ENCODE measurements at places on chromosomes 2 and 18.

DNA sequence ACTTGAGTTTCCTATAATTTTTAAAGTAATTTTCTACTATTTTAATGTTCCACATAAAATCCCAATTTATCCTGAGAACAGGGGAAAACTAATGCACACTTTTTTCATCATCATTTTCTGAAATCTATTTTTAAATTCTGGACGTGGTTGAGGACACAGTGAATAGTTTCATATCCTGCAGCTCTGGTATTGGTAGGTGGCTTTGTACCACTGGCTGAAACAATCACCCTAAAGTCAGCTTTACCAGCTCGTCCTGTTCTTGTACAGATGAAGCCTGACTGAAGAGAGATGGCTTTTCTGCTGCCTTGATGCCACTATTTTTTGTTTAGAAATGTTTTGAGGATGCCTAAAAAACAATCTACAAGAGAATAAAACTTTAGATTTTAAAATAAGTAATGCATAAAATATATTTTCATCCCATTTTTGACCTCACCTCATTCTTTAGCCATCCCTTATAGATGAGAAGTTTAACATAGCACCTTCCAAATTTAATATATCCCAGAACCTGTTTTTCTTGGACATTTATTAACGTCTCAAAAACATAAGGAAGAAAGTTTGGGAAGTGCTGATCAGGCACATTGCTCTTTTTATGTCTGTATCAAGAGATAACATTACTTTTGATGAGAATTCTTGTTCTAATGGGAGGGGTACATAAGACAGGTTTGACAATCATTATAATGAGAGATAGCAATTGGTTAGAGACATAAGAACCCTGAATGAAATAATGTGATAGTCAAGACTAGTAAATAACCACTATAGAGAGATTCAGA is 80.9 kb downstream of the GALNT1 start:
- DNase-seq, result no peak

- DNase-seq, result no peak
Measured at GRCh38 chr2:113079131-113079530, 11.4 kb downstream of the IL1F10 start.

DNA sequence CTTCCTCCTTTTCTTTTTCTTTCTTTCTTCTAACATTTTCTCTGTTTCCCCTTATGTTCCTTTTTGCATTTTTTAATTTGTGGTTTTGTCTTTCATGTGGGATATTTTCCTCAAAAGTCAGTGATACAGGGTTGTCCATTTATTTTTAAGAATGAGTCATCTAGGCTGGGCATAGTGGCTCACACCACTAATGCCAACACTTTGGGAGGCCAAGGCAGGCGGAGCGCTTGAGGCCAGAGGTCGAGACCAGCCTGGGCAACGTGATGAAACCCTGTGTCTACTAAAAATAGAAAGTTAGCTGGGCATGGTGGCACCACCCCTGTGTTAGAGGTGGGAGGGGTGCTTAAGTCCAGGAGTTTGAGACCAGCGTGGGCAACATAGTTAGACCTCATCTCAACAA is 35.8 kb downstream of the KATNAL2 start:
- no peak for DNase-seq

DNA sequence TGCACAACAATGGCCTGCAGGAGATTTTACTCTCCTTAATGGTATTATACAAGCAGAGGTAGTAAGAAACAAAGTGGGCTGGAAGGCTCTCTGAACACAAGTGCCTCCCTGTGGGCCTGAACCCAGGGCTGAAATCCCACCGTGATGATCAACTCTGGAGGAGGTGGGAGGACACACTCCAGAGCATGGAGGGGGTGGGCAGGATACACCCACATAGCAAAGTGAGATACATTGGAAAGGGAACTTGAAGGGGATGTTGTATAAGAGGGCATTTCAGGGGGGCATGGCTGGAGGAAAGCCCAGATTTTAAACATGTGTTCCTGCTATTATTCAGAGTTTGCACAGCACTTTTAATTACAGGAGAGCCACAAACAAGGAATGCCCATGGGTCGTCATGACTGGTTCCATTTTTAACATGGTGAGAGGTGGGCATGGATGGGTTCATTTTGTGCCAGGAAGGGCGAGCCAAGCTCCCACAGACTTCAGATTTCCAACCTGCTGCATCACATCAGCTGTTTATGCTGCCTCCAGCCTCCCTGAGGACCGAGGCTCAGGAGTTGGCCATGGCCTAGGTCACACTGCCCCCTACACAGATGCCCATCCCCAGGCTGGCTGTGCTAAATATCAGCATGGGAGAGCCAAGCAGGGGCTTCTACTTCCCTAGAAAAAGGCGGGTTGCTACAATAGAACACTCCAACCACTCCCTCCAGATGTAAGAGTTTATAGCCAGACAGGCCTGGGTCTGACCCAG is 416.2 kb upstream of the ID2 start:
- DNase-seq, result no peak

DNA sequence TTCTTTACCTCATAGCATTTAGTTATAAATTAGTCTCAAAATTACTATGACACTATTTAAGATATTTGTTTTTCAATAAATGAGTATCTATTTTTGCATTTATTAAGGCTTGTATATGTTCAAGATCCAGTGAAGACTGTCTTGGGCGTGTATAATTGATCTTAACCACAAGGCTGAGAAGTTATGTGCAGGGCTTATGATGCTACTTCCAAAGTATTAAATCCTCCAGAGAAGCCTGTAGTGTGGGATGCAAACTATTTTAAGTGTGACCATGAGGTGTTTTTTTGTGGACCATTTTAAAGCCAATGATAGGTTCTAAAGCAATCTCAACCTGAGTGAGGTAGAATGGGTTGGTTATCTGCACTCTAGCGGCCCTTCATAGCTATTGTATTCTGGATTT is 219.9 kb downstream of the ZNF407 start:
- DNase-seq, result no peak

GRCh38 chr18:75240433-75240832 is 29.8 kb downstream of the TSHZ1 start:
- no peak for DNase-seq

DNA sequence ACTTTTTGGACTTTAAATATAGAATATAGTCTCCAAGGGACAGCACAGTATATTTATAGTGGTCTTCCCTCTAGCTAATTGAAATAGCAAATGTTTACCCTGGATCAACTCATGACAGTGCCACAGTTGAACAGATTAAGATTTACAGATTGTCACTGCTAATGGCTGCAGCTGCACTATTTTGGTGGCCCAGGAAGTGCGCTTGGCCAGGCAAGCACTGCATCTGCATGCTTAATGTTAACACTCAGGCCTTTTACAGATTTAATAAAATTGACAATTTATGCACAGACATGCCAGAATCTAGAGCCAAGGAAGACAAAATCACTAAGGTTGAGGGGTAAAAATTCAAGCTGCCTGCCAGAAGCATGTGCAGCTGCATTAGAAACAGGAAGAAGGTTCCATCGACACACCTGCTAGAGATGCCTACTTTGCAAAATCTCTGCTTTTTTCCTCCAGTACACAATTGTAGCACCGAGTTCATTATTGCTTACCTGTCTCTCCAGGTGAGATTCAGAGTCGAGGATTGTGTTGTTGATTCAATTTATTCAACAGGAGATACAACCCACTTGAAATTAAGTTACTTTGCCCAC is 1042.3 kb upstream of the NRXN1 start:
- DNase-seq, result no peak

GRCh38 chr2:237653776-237654558 is 26.6 kb downstream of the LRRFIP1 start:
- DNase-seq, result no peak

GRCh38 chr18:69763002-69763401 is 184.7 kb downstream of the CD226 start:
- no peak for DNase-seq

DNA sequence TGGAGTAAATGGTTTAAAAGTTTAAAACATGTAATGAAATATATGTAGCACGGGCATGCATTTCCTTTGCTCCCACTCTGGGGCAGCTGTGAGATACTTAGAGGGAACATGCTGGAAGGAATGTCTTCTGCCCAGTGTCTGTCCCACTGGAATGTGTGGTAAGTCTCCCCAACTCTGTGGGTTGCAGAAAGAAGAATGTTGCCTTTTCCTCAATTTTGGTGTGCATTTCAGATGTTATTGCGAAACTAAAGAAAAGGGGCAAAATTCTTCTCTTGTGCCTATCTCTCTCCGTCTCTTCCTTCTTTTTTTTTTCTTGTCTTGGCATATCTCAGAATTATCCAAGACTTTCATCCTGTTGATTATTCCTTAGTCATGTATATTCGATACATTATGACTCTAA is 201.1 kb downstream of the SH3RF3 start:
- no peak for DNase-seq

GRCh38 chr18:7535436-7536205 is 31.5 kb upstream of the PTPRM start:
- no peak for DNase-seq

- DNase-seq, result no peak
Measured at GRCh38 chr18:46859855-46860254, 57.5 kb downstream of the PIAS2 start.

DNA sequence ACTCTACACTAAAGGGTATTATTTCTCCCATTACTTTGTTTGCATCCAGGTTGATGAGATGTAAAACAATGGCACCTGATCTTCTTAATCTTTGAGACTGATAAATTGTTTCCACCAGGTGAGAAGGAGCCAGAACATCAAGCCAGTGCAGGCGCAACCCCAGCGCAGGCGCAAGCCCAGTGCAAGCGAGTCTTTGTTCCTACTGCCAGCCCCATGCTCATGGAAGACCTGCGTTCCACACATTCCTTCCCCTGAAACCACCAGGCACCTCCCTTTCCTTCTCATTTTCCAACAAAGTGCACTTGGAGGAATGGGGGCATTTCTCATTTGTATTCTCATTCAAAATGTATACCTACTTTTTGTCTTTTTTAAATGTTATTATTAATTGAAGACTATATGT is 188.7 kb upstream of the SMAD2 start:
- DNase-seq, result no peak

DNA sequence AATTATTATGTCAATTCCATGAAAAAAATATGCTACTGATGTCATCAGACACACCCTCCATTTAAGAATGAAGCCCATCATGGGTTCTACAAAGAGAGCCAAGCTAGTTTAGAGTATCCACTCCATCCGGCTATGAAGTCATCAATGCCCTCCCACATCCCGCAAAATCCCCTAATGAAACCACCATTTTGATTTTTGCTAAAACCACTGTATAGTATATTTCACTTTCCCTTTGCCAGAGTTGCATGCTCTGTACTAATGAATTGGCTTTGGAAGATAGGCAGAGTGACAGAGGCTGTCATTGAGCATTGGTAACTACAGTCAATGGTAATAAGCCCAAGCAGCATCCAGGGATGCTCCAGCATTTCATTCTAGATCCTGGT is 118.6 kb downstream of the ANKRD44 start:
- DNase-seq, result no peak

DNA sequence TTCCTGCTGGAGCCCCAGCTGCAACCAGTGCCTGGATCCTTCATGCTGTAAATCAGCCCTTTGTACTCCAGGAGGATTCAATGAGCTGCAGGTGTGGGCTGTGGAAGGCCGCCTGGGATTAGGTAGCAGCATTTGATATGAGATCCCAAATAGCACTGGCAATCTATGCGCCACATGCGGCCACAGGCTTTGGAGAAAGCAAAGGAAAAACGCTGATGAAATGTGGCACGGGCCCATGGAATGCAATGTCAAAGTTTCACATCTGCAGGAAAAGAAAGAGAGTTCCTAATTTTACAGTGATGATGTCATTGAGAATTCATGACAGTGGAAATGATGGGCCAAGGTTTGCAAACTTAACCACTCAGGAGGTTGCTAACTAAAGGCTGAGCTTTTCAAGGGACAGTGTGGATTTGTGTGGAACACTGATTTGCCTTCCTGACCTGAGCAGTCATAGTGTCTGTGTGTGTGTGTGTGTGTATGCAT is 216.4 kb upstream of the OSR1 start:
- no peak for DNase-seq

GRCh38 chr2:150482667-150483400 is 4.6 kb downstream of the RND3 start:
- DNase-seq, result no peak

DNA sequence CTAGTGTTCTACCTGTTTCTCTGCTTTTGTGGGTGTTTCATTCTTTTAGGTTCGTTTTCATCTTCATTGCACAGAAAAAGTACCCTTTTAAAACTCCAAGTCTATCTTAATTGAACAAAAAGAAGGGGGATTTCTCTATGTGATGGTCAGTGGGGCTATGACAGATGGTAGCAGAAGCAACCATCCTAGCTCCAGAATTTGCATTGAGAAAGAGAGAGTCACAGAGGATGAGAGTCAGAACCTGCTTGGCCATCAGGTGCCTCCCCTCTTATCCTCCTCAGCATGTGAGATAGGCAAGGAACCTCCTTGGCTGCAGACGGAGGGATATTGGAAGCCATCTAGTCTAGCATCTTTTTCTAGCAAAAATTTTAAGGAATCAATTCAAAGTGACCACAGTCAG is 398.0 kb upstream of the DCC start:
- DNase-seq, result no peak

- DNase-seq, result no peak
Measured at GRCh38 chr2:11434443-11434842, 31.5 kb downstream of the E2F6 start.

DNA sequence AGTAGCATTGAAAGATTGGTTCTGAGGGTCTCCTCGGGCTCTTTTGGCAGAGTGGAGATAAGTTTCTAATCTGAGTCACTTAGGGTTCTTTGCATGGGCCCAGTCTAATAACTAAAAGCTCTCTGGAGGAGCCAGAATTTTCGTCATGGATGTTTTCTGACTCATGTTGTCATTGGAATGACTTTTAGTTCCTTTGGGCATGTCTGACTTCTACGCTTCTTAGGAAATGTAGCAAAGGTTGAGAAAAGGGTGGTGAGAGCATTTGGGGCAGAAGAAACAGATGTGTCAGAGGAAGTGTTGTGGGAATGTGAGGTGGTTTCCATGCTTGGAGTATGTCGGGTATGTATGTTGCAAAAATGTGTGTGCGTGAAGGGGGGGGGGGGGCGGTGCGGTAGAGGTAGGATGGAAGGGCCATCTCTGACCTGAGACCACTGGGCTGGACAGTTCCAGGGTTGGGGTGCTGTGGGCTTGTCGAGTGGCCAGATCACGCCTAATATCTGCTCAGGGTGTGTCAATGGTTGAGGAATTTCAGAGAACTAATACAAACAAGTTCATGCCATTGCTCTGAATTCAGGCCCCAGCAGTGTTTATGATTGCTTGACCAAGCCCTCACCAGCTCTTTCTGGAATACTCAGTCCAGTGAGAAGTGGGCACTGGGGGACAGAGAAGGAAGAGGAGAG is 26.9 kb downstream of the KLHL29 start:
- DNase-seq, result no peak
